ENCODE measurements at places on chromosomes 5 and 9. TPM values are rescaled to one million over a fixed set of nuclear protein-coding genes. Genes with fewer than 3 reads are reported as not detected.

GRCh38 chr5:160270704-160271103, 41.4 kb downstream of the FABP6 start:
- no peak overlapping the region for H3K4me3 ChIP-seq
- H3K27ac ChIP-seq = no peak overlapping the region
- no peaks in the 10 kb centered on the region for H3K27me3 ChIP-seq
- H3K36me3 ChIP-seq = no peaks in the 10 kb centered on the region
- H3K4me1 ChIP-seq = no peaks in the 10 kb centered on the region

The AMBP gene
- total RNA-seq = not detected

DNA sequence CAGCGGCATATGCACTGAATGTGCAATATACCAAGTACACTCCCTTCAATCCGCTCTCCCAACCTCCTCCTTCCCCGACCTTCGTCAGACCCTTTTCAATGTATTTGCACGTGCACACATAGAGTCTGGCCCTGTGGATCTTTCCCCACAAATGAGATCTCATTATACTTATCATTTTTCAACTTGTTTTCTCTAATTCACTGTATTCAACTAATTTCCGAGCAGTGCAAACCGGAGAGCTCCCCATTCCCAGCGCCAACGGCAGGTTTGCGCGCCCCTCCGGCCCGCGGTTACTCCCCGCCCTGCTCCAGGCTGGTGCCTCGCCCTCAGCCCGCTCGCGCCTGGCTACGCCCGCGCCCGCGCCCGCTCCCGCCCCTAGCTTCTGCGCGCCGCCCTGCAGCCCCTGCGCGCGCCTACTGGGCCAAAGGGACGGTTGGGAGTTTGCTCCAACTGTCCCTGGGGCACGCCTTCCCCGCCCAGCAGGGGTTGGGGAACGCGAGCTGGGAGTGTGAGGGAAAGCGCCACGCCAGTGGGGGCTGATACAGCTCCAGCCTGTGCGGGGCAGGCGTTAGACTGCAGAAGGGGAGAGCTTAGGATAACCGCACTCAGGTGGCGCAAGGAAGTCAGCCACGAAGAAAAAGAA, 3.3 kb upstream of the CDC20B start:
- H3K27me3 ChIP-seq = peaks cover 40% of the 10 kb centered on the region
- DNase-seq = no peak
- H3K4me1 ChIP-seq = peaks cover 34% of the 10 kb centered on the region
- no peak overlapping the region for H3K4me3 ChIP-seq

DNA sequence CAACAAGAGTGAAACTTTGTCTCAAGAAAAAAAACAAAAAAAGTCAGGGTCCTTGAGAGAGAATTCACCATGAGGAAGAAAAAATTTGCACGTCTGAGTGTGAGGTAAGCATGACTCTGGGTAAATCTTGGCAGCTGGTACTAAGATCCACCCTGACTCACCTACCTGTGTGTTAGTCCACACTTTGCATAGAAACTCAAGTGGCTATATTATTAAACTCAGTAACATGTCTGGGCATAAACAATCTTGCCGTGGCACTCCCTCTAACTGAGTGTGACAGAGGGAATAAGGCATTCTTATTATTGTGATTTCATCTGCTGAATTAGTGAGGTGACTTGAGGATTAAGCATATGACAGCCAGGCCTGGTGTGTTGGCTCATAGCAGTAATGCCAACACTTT, 259.4 kb upstream of the VLDLR start:
- no peaks in the 10 kb centered on the region for H3K36me3 ChIP-seq
- no peak overlapping the region for H3K4me3 ChIP-seq
- no peak overlapping the region for H3K27ac ChIP-seq
- no peak for DNase-seq
- H3K4me1 ChIP-seq = no peaks in the 10 kb centered on the region

GRCh38 chr9:20786807-20787206, 102.7 kb downstream of the FOCAD start:
- no peaks in the 10 kb centered on the region for H3K4me1 ChIP-seq
- no peaks in the 10 kb centered on the region for H3K36me3 ChIP-seq
- no peak overlapping the region for H3K4me3 ChIP-seq

The NAA35 gene
- total RNA-seq = 27.8 TPM

The FOXD4L6 gene
- not detected for total RNA-seq

DNA sequence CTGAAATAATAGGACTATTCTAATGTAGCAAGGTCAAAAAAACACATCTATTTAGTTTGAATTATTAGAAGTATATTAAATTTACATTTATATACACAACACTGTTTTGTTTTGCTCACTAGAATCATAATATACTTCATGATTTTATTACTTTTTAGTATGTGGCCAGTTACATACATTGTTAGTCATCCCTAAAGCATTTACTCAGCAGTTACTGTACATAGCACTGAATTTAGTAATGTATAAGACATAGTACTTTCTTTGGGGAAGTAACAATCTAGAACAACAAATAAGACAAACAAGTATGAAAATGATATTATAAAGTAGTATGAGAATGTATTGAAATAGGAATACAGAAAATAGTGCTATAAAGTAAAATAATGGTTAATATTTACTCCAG, 28.2 kb downstream of the ERCC8 start:
- no peaks in the 10 kb centered on the region for H3K4me1 ChIP-seq
- no peaks in the 10 kb centered on the region for H3K27me3 ChIP-seq
- H3K4me3 ChIP-seq = no peak overlapping the region
- no peak overlapping the region for H3K27ac ChIP-seq
- peaks cover 7% of the 10 kb centered on the region for H3K36me3 ChIP-seq
- DNase-seq = no peak

- H3K4me3 ChIP-seq = no peak overlapping the region
- no peaks in the 10 kb centered on the region for H3K4me1 ChIP-seq
- DNase-seq = no peak
- H3K27ac ChIP-seq = no peak overlapping the region
Measured at GRCh38 chr5:154851351-154851750, 948 bp upstream of the FAXDC2 start.

- no peak for DNase-seq
- no peaks in the 10 kb centered on the region for H3K4me1 ChIP-seq
- no peaks in the 10 kb centered on the region for H3K36me3 ChIP-seq
- no peak overlapping the region for H3K4me3 ChIP-seq
- no peak overlapping the region for H3K27ac ChIP-seq
- no peaks in the 10 kb centered on the region for H3K27me3 ChIP-seq
Measured at GRCh38 chr9:78358329-78359051, 61.6 kb downstream of the PSAT1 start.

DNA sequence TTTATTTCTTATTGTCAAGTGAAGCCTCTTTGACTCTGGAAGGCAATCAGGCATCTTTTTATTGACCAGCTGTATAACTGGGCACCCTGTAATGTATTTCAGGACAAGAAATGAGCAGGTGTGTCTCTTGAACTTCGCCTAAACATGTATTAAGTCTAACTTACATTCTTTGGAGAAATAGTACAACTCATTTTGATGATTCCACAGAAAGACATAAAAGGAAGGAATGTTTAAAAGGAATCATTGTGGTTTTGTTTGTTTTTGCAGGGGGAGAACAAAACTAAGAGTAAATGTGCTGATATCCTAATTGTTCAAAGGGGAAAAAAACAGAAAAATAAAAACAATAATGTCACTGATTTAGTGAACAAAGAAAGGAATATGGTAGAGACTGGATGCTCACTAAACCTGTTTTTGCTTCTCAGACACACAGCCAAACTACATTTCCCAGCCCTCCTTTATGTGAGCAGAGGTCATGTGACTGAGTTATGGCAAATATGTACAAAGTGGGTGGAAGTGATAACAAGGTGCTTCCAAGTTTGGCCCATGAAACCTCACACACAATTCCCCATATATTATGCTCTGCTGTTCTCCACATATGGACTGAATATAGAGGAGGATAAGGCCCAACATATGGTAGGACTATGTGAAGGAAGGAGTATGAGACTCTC, 150.6 kb upstream of the ACOT12 start:
- H3K27me3 ChIP-seq = no peaks in the 10 kb centered on the region
- H3K4me3 ChIP-seq = no peak overlapping the region
- peaks cover 4% of the 10 kb centered on the region for H3K4me1 ChIP-seq

The BRD3 gene
- 48.5 TPM for total RNA-seq

DNA sequence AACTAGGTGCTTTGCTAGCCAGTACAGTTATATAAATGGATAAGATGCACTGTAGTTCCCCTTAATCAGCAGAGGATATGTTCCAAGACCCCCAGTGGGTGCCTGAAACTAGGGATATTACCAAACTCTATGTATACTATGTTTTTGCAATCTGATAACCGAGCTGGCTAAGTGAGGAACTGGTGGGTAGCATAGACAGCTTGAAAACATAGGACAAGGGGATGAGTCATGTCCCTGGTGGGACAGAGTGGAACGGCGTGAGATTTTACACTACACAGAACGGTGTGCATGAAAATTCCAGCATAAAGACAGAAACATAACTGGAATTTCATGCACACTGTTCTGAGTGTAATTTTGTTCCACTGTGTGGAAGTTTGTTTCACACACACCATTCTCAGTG, 86.9 kb downstream of the BASP1 start:
- no peaks in the 10 kb centered on the region for H3K36me3 ChIP-seq
- H3K27me3 ChIP-seq = no peaks in the 10 kb centered on the region
- no peak overlapping the region for H3K4me3 ChIP-seq
- no peak overlapping the region for H3K27ac ChIP-seq
- no peaks in the 10 kb centered on the region for H3K4me1 ChIP-seq

The SLC36A2 gene
- total RNA-seq = not detected

- H3K36me3 ChIP-seq = no peaks in the 10 kb centered on the region
- no peaks in the 10 kb centered on the region for H3K4me1 ChIP-seq
- DNase-seq = no peak
- H3K4me3 ChIP-seq = no peak overlapping the region
Measured at GRCh38 chr5:21791304-21791703, 1061.8 kb downstream of the CDH12 start.

- DNase-seq = no peak
- H3K36me3 ChIP-seq = peaks cover 41% of the 10 kb centered on the region
- no peaks in the 10 kb centered on the region for H3K27me3 ChIP-seq
Measured at GRCh38 chr9:122857815-122858214, 29.4 kb upstream of the PDCL start.

GRCh38 chr5:168401880-168402279, 84.4 kb upstream of the RARS1 start:
- H3K36me3 ChIP-seq = no peaks in the 10 kb centered on the region
- no peak for DNase-seq
- H3K27ac ChIP-seq = no peak overlapping the region

- DNase-seq = no peak
- no peaks in the 10 kb centered on the region for H3K27me3 ChIP-seq
- H3K36me3 ChIP-seq = no peaks in the 10 kb centered on the region
Measured at GRCh38 chr5:174535669-174536068, 188.7 kb upstream of the MSX2 start.

DNA sequence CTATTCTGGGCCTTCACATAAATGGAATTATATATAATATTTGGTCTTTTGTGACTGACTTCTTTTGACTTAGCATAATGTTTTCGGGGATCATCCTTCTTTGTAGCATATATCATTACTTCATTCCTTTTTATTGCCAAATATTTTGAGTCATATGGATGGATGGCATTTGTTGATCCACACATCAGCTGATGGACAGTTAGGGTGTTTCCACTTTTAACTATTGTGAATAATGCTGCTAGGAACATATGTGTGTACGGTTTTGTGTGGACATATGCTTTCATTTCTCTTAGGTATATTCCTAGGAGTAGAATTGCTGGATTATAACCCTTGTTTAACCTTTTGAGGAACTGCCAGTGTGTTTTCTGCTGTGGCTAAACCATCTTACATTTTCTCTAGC, 249.6 kb downstream of the FANCC start:
- H3K27me3 ChIP-seq = no peaks in the 10 kb centered on the region
- no peaks in the 10 kb centered on the region for H3K4me1 ChIP-seq
- DNase-seq = no peak
- no peak overlapping the region for H3K27ac ChIP-seq

DNA sequence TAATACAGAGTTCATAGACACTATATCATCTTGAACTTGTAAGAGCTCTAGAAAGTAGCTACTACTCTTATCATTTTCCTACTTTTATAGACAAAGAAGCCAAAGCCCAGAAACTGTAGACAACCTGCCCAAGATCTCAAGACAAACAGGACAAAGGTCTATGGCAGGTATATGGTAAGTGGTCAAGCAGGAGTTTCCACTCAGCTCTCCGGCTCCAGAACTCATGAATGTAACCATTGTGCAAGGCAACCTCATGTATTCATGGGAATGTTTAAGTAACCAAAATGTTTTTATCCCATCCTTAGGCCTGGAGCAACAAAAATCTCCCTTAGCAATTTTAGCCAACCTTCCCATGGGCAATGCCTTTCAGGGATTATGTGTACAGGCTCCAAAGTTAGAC, 163.4 kb upstream of the PUM3 start:
- no peaks in the 10 kb centered on the region for H3K27me3 ChIP-seq
- no peaks in the 10 kb centered on the region for H3K36me3 ChIP-seq
- H3K27ac ChIP-seq = no peak overlapping the region
- DNase-seq = no peak
- H3K4me1 ChIP-seq = no peaks in the 10 kb centered on the region

- H3K36me3 ChIP-seq = no peaks in the 10 kb centered on the region
- H3K4me3 ChIP-seq = no peak overlapping the region
- no peaks in the 10 kb centered on the region for H3K4me1 ChIP-seq
- DNase-seq = no peak
- H3K27me3 ChIP-seq = no peaks in the 10 kb centered on the region
- H3K27ac ChIP-seq = no peak overlapping the region
Measured at GRCh38 chr5:28512648-28513047, 1474.3 kb upstream of the CDH9 start.

The NHP2 gene
- 69.5 TPM for total RNA-seq

DNA sequence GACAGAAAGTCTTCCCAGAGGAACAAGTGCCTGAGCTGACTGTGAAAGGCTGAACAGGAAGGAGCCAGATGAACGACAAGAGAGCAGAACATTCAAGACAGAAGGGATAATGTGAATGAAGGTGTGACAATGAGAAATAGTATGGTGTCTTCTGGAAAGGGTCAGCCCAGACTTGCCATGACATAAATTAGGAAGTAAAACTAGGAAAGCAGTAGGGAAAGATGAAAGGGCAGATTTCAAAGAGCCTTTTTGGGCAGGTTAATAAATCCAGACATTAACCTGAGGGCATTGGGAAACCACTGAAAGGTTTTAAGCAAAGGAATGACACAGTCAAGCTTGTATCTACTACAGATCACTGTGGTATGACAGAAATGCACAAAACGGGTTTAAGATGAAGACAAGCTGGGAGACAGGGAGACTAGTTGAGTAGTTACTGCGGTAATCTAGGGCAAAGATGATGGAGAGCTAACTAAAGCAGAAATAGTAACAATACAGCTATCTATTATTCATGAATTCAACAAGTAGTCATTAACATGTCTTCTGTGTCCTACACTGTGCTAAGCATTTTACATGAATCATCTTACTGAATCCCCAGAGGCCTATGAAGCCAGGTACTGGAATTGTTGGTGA, 580.9 kb upstream of the WWC1 start:
- no peak overlapping the region for H3K4me3 ChIP-seq
- no peaks in the 10 kb centered on the region for H3K27me3 ChIP-seq
- H3K4me1 ChIP-seq = no peaks in the 10 kb centered on the region
- H3K36me3 ChIP-seq = no peaks in the 10 kb centered on the region
- DNase-seq = no peak

The PHYHD1 gene
- total RNA-seq = 1.7 TPM

DNA sequence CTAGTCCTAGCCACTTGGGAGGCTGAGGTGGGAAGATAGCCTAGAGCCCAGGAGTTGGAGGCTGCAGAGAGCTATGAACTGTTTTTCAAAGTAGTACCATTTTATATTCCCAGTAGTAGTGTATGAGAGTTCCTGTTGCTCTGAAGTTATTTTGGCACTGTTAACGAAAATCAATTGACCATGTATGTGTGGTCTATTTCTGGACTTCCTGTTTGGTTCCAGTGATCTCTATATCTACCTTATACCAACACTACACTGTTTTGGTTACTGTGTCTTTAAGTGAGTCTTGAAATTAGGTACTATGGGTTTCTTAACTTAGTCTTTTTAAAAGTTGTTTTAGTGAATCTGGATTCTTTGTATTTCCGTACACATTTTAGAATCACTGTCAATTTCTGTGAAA, 13.6 kb downstream of the SLF1 start:
- no peak overlapping the region for H3K27ac ChIP-seq
- H3K4me3 ChIP-seq = no peak overlapping the region
- DNase-seq = no peak
- H3K4me1 ChIP-seq = no peaks in the 10 kb centered on the region
